ENCODE measurements at places on chromosomes 2 and 18.

DNA sequence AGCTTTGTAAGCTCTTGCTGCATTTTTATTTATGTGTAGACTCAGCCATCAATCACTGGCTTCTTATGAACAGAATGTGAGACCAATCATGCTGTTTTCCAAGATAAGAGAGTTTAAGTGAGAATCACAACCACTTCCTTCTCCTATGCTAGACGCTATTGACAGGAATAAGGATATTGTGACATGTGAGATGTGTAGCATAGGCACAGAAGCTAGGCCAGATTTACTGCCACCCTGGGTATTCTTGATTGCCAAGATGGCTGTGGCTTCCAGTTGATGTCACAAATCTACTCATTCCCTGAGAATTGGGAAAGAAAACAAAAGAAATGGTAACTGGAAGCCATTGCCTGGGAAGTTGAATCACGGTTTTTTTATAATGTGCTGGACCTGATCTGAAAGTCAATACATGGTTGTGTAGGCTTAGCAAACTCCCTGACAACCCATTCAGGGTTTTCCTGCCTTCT lies 49.9 kb downstream of the RAB27B start:
- DNase-seq, result no peak

DNA sequence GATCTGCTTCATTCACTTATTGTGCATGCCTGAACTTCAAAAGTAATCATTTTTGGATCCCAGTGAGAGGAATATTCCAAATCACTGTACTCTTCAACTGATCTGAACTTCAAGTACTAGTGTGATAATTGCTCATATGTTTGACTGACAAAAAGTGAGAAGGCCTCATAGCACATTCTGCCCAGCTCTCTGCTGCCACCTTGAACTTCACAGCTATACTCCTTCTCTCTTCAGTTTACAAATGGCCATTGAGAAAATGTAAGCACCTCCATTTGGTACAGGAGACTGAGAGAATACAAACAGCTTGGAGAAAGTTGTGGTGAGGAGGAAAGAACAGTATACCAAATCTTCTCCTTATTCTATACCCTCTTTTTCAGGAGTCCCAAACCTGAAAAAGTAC lies 946.0 kb upstream of the CHAC2 start:
- no peak for DNase-seq

GRCh38 chr2:224611938-224612337 lies 26.8 kb upstream of the CUL3 start:
- no peak for DNase-seq

DNA sequence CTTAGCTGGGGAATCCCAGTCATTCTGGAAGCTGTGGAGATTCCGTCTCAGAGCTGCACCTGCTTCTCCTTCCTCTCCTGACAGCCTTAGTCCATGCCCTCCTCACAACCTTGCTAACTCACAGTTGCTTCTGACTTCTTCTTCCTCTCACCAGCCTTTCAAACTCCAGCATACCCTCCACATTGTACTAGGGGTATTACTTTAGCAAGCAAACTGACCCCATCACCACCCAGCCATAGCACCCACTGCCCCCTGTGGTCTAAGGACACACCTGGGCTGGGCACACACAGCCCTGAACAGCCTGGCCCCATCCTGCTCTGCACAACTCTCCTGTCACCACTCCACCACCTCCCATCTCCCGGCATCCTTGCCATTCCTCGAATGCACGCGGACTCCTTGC lies 208.2 kb downstream of the FBXO15 start:
- no peak for DNase-seq

DNA sequence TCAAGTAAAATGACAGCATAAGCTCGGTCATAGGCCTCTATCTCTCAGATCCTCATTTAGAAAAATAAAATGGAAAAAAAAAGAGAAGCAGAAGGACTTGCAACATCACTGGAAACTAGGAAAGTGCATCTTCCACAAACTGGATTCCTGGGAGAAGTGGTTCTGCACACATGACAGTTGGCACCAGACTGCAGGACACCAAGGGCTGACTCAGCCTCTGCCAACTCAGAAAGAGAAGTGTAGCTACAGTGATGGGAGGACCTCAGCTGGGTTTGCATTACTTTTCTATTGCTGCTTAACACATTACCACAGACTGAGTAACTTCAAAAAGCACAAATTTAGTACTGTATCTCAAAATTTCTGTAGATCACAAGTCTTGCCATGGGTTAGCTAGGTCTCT lies 409.5 kb upstream of the GCFC2 start:
- DNase-seq, result no peak

GRCh38 chr18:30280861-30281470 lies 761.6 kb downstream of the DSC3 start:
- no peak for DNase-seq

- DNase-seq, result no peak
Observed at GRCh38 chr2:221463241-221463896, 108.7 kb downstream of the EPHA4 start.

All from stimulated activated effector memory CD8-positive, alpha-beta T cell treated with anti-CD3 and anti-CD28 coated beads, Interleukin-12 subunit alpha, Interleukin-12 subunit beta, amount 100 ng/mL, for 72 hours (primary cell).